ENCODE measurements at places on chromosomes 13 and 19.
A peak's percentile ranks its signal among the peaks of the same experiment; 100 is the strongest.

DNA sequence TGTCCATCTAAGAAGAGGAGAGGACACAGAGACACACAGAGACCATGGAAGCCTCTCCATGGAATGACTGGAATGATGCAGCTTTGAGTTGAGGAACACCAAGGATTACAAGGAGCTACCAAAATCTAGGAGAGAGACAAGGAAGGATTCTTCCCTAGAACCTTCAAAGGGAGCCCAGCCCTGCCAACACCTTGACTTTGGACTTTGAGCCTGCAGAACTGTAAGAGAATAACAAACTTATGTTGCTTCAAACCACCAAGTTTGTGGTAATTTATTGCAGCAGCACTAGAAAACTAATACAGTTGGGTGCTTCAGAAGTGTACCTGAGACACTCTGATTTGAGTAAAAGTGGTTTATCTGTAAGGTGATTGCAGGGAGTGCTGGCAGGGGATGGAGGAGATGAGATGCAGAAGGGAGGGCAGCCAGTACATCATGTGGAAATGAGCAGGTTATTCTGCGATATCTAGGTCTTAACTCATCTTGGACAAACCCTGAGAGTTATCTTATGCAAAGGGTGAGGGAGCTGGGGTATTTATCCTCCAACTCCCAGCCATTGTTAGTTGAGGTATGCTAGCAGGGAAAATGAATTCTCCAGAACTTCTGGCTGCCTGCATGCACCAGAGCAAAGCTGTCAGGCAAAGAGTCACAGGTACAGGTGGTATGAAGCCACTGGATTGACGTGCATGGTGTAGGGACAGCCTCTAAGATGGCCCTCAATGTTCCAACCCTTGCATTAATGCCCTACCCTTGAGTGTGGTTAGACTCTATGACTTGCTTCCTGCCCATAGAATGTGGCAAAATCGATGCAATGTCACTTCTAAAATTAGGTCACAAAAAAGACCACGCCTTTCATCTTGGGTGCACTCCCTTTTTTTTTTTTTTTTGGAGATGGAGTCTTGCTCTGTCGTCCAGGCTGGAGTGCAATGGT is 31.3 kb upstream of the ADGRL1 start:
- DNase-seq = no peak

DNA sequence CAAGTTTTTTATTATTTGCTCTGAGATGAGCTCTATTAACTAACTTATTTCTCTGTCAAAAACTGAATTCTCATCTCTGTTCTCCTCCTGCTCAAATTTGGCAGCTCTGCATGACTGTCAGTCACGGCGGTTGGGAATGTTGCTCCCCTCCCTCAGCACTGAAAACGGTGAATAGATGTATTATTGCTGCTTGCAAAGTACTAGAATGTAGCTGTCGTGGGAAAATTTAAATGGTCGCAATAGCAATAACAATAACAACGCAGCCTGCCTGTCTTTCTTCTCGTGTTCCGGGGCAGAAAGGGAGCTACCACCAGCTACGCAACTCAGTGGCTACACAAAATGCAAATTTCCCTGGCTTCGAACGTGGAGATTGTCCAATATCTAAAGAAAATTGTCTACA is 125.6 kb upstream of the FRY start:
- DNase-seq = no peak

DNA sequence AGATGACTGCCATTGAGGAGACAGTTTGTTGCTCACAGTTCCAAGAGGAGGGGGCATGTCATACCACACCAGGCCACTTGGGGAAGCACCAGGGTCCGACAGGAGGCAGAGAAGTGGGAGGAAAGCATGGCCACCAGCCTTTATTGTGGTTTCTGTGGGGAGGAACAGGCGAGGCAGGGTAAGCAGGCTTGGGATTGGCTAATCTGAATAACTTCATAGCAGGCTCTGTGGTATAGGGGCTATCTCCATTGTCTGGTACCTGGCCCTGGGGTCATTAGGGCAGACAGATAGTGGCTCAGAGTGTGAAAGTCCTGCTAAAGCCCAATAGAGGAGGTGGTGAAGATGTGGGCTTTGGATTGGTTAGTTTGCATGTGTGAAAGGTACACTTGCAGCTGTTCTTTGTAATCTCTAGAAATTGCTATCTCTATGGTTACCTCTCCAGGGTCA is 35.5 kb downstream of the CBY2 start:
- no peak for DNase-seq

- no peak for DNase-seq
Measured at GRCh38 chr19:35983177-35983576, 11.8 kb upstream of the SDHAF1 start.

- DNase-seq = no peak
Measured at GRCh38 chr13:39965309-39965708, 309.8 kb downstream of the COG6 start.

- no peak for DNase-seq
Measured at GRCh38 chr13:41054212-41054877, 7.0 kb upstream of the WBP4 start.

DNA sequence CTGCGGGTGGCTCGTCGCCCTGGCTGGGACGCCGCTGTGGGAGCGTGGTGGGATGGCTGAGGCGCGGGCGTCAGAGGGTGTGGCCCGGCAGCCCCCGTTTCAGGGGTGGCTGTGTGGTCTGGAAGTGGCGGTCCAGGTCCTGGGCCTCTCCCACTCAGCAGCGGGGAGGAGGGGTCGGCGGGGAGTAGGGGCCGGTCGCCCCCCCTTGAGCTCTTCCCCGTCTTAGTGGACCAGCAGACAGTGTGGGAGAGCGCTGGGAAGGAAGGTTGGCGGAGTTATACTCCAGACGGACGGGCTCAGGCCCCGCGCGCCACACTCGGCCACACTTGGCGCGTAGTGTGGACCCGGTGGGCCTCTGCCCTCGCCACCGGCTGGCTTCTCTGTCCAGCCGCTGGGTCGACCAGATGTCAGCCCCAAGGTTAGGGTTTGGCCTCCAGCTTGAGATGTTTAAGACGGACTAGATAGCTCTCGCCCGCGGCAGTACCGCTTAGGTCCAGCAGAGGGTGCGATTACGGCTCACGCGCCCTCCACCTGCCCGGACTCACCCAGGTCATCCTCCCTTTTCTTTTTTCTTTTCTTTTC is 21.7 kb upstream of the ZNF429 start:
- peak; percentile 67 for DNase-seq

- DNase-seq = no peak
Measured at GRCh38 chr13:68272652-68273051, 1042.5 kb upstream of the PCDH9 start.

DNA sequence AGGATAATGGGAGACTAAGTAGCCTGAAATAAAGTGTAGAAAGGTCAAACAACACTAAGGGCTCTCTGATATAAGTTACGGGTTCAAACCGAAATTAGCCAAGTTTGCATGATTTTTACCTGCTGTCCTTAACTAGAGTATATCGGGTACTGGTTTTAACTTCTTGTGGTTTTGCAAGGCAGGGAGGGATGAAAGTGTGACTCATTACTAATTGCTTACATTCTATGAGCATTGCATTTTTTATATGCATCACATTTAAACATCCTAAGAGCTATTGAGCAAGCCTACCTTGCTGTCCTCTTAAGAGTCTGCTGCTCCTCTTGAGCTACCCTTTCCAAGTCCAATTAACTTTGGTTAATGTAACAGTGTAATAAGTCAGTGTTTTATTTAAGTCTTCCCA is 415.4 kb downstream of the SLITRK5 start:
- no peak for DNase-seq

DNA sequence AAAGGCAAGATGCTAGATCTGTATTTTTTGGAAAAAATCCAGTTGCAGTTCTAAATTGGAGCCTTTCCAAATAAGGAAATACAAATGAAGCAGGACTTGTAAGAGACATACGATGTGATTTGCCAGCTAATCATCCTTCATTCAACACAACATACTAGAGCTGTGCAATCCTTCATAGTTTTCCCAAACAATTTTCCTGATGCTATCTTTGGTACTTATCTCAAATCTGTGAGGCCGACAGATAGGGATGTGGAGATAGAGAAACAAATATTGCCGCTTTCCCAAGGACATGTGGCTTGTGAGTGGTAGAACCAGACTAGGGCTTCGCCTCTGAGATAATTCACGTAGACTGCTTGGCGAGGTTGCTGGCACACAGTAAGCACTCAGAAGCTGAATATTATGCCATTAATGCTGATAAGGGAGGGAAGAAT is 176.6 kb downstream of the LMO7 start:
- DNase-seq = no peak

GRCh38 chr19:43784241-43784980 is 3.6 kb upstream of the KCNN4 start:
- no peak for DNase-seq

- DNase-seq = peak; percentile 11
Measured at GRCh38 chr19:33444562-33445441, 71.3 kb downstream of the CEBPG start.

DNA sequence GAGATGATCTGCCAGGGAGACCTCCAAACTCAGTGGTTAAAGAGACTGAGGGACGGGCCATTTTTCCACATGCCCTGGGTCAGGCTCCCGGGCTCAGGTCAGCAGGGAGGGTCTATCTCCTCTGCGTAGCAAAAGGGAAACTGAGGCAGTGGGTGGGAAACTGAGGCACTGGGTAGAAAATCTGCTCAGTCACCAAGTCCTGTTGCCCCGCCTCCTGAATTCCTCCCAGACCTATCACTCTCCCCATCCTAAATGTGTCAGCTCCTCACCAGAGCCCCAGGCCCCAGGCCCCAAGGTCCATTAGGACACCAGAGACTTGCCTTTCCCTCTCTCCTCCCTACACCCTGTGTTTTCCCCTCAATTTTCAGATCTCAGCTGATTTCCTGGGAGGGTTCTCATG is 2.4 kb downstream of the CD320 start:
- DNase-seq = no peak

GRCh38 chr19:31057476-31057875 is 291.8 kb downstream of the TSHZ3 start:
- DNase-seq = no peak

DNA sequence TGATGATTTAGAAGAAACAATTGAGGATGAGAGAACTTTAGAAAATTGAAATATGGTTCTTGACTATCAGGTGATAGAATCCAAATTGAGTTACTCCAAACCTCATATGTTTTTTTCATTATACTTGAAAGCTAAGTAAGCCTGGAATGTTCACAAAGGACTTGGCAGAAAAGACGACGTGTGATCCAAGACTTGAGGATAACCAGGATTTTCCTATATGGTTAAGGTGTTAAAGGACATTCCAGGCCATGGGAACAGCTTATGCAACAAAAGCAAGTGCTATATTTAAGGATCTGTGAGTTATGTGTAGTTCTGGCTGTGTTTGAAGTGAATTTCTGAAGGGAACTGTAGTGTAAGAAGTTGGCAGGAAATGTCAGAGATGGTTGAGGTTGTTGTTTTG is 52.5 kb downstream of the SLITRK1 start:
- DNase-seq = no peak

DNA sequence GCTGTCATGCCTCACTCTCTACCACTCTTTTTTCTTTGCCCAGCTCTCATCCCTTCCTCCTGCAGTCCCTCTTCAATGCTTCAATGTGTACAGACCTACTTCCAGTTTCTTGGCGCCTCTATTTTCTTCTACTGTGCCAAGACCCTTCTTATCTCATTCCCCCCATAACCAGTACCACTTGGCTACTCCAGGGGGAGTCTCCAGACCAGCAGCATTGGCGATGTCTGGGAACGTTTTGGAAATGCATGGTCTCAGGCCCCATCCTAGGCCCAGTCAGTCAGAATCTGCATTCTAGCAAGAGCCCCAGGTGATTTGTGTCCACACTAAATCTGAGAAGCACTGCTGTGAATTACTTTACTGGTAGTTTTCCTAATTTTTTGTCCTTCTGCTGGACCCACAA is 198.2 kb downstream of the SLC7A1 start:
- no peak for DNase-seq

DNA sequence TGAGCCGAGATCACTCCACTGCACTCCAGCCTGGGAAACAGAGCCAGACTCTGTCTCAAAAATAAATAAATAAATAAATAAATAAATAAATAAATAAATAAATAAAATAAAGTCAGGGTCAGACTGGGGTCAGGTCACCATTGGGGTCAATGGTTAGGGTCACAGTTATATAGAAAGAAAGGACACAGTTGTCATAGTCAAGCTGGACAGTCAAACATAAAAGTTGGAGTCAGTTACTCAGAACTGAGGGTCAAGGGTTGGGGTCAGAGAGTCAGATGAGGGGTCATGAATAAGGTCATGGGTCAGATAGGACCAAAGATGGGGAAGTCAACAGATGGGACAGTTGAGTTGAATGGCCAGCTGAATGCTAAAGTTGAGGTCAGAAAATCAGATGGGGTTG is 16.7 kb upstream of the EPOR start:
- DNase-seq = no peak

DNA sequence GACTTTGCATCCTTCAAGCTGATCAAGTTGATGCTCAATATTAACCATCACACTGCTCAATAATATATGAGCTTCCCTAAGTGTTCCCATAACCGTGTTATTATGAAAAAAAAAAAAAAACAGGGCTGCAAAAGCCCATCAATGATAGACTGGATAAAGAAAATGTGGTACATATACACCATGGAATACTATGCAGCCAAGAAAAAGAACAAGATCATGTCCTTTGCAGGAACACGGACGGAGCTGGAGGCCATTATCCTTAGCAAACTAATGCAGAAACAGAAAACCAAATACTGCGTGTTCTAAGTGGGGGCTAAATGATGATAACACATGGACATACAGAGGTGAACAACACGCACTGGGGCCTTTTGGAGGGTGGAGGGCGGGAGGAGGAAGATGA is 58.3 kb downstream of the CACNA1A start:
- no peak for DNase-seq

GRCh38 chr13:90757127-90757680 is 590.3 kb upstream of the MIR17HG start:
- no peak for DNase-seq

- no peak for DNase-seq
Measured at GRCh38 chr13:40137400-40137799, 481.9 kb downstream of the COG6 start.

GRCh38 chr19:34232566-34233481 is 21.5 kb upstream of the GARRE1 start:
- peak; percentile 53 for DNase-seq

DNA sequence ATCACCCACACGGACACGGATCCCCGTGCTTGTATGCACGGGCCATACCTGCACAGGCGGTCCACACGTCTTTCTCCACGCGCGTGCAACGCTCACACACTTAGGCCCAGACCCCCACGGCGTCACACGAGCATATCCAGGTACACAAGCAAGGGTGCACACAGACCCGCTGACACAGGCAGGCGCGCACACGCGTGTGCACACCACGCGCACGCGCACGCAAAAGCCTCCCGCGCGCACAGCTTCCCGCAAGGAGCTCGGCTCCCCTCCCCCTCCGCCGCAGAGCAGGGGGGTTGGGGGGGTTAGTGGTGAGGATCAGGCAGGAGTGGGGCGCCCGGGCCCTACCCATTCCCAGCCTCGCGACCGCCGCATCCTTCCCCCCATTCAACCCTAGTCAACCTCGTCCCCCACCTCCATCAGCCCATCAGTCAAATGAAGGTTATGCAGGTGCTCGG is 407 bp downstream of the RAB3A start:
- DNase-seq = peak; percentile 51
